Stimulated activated CD4-positive, alpha-beta T cell treated with anti-CD3 and anti-CD28 coated beads, TNF-alpha, amount 100 ng/mL, for 1 hour (primary cell): ENCODE measurements at places on chromosomes 3 and 15.

DNA sequence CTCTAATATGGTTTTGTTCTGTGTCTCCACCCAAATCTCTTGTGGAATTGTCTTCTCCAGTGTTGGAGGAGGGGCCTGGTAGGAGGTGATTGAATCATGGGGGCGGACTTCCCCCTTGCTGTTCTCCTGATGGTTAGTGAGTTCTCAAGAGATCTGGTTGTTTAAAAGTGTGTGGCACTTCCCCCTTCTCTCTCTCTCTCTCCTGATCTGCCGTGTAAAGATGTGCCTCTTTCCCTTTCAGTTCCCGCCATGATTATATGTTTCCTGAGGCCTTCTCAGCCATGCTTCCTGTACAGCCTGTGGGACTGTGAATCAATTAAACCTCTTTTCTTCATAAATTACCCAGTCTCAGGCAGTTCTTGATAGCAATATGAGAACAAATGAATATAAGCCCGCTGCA, 33.1 kb downstream of the RETNLB start:
- no peak for DNase-seq

DNA sequence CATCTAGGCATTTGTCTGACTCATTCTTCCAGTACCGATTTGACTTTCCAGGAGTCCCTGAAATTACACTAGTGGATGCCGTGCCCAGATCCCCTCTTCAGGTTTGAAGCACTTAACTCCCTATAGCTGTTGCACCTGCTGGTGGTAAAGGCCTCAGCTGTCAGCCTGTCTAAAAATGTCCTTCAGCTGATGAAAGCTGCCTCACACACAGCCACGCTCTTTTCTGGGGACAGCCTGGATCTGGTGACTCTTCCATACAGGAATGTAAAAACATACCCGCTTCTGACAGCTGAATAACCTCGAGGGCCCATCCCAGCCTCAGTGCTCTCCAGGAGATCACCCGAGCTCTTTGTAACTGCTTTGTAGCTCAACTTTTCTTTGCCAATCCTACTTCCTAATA, 534.1 kb upstream of the GRM7 start:
- DNase-seq = no peak

- no peak for DNase-seq
Observed at GRCh38 chr3:38404286-38404685, 49.4 kb upstream of the ACVR2B start.

DNA sequence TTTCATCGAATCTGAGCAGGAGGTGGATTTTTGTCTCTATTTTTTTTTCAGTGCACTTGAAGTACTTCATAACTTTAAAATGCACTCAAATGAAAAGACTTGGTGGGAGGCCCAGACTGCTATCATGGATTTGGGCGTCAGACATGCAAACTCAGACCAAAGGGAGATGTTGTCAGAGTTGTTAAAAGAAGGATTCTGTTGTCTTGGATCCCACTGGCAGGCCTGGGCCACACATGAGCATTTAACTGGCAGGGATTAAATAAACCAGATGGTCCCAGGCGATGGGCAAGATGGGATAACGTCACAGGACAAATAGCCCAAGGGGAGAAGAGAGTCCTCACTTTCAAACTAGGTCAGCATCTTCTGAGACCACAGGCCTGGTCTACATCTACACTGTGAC, 15.4 kb downstream of the RTP1 start:
- DNase-seq = no peak

DNA sequence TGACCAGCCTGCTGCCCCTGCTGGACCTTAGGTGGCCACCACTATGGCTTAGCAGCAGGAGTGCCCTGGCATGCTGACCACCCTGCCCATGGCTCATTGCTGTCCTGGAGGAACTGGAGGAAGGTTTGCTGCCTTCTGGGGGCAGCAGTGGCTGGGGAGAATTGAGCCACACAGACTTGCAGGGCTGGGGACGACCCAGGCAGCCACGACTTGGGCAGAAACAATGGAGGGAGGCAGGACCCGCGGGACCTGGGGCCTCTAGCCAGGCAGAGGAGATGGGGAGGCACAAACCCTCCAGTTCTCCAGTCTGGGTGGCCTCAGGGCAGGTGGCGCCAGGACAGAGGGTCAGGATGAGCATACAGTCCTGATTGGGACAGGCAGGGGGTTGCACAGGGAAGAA, 32.8 kb downstream of the ADAMTS7 start:
- no peak for DNase-seq
